ENCODE measurements at places on chromosomes 5 and 9.

DNA sequence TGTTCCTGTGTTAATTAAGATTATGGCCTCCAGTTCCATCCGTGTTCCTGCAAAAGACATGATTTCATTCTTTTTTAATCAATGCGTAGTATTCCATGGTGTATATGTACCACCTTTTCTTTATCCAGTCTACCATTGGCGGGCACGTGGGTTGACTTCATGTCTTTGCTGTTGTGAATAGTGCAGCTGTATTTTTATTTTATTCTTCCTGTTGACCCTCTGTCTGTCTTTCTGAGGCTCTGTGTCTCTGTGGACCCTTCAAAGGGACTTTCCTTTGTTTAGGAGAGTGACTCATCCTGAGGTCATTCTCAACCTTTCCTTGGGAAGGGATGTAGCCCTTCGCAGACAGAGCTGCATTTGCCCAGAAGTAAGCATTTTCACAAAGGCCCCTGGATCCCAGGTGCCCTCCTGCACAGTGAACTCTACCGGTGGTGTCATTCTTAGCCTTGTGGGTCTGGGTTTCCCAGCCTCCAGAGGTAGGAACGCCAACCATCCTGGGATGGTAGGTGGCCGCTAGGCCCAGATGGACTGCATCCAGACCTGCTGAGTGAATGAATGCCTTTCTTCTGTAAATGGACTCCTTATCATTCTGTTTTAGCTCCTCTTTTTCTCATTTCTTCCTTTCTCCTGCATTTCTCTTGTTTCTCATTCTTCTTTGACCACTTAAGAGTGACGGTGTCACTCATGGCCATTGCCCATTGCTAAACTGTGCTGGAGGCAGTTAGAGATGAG is 22.4 kb downstream of the TRIO start:
- no peak for DNase-seq

DNA sequence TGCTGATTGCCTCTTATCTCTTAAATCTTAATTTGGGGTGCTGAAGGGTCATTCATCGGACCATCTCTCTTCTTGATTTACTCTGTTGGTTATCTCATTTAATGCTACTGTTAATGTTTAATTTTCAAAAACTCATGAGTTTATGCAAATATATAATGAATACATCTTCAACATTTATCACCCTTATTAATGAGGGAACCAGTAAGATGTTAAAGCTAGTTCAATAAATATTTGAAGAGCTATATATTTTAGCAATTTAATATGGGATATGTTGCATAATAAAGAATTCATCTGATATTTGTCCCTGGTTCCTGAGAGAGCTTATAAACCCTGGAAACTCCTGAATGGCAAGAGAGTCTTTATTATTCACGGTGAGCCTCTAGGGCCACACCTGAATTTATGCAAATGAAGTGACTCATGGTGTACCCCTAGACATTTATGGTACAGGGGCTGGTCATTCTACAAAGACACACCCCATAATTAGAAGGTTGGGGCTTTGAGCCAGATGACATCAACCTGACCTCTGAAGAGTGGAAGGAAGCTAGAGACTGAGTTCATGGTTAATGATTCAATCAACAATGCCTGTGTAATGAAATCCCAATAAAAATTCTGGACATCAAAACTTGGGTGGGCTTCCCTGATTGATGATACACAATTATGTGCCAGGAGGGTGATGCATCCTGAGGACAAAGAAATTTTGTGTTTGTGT is 339.5 kb upstream of the ZNF608 start:
- no peak for DNase-seq

DNA sequence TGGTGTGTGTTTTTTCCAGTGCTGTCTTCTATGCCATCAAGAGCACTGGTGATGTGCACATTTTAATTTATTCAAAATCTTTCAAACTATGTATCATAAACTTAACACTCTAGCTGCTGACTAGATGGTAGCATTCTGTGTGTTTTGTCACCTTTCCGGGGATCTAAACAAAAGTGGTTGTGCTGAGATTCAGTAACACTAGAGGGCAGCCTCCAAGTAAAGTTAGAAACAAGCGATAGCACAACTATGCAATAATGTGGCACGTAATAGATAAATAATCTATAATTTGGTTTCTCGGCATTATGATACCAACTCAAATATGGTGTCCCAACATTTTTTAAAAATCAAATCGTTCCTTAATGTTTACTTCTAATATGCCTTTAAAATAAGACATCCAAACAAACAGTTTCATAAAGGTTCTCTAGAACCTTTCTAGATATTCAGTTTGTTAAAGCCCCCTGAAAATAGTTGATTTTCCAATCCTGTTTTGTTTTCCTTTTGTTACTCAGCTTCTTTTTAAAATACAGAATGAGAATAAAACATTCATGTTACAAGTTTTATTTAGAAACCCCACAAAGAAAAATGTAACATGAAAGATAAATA is 16.9 kb downstream of the SEMA6A start:
- no peak for DNase-seq

DNA sequence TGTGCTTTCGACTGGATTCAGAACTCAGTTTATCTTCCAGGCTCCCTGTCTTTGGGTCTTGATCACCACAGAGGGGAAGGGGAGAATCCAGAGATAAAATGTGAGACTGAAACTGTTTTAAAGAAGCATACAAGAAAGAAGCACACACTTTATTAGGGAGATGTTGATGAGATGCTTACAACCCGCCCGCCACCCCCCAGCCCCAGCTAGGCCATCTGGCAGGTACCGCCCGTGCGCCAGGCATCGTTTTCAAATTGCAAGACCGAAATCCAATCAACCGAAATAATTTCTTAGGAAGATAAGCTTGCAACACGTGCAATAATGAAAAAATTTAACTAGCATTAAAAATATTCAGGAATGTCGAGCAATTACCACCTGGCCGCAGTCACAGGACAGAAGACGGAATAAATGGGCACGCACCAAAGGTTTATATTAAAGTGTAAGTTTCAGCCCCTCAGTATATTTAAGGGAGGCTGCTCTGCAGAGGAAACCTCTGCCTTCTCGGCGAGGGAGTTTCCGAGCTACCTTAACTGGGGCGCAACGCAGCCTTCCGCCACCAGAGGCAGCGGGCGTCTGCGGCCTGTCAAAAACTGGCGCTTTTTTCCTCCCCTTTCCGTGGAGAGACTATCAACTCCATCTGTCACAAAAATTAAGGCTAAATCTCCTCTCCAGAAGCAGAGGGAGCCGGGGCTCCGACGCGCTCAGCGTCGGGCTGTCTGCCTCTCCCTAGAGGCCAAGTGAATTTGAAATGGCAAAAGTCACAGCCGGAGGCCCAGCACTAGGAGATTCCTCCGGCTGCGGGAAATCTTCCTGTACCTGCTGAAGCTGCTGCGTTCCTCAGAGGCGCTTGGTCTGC is 996 bp upstream of the GAS1 start:
- peak; percentile 82 for DNase-seq

DNA sequence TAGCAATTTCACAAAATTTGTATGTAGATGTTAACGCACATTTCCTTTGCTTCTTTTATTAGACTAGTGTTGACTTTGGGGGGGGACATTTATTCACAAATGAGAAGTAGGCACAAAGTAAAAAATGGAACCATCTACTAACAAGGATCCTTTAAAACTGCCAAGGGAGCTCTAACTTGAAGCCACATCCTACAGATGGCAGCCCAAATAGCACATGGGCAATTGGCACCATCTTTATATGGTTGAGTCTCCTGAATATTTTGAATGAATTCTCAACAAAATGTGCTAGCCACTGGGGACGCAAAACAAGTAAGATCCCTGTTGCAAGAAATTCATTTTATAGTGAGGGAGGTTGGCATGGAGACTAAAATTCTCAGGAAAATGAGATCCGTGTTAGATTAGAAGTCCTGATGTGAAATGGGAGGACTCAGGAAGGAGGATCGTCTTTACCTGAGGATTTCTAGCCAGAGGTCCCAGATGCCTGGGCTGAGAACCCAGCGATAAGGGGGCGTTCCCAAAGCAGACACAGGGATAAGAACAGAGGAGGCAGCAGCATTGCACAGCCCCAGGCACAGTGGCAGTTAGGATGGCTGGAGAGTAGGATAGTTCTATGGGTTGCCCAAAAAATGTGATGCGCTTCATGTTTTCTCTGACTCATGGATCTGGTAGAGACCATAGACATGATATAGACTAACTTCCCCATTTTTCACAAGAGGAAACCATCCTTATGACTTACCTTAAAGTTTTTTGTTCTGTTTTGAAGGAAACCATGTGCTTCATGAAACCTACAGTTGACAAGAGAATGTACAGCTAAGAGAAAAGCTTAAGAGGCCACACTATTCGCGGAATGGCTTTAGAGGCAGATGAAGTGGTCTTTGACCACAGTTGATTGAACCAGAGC is 37.4 kb downstream of the C9orf152 start:
- no peak for DNase-seq

Measured in activated naive CD4-positive, alpha-beta T cell treated with anti-CD3 and anti-CD28 coated beads for 36 hours (primary cell).